ENCODE measurements at places on chromosomes 12 and 14.

GRCh38 chr12:90622431-90622830 is 332.5 kb downstream of the CCER1 start:
- no peak for DNase-seq

GRCh38 chr14:81946834-81947798 is 413.5 kb upstream of the SEL1L start:
- DNase-seq, result no peak

DNA sequence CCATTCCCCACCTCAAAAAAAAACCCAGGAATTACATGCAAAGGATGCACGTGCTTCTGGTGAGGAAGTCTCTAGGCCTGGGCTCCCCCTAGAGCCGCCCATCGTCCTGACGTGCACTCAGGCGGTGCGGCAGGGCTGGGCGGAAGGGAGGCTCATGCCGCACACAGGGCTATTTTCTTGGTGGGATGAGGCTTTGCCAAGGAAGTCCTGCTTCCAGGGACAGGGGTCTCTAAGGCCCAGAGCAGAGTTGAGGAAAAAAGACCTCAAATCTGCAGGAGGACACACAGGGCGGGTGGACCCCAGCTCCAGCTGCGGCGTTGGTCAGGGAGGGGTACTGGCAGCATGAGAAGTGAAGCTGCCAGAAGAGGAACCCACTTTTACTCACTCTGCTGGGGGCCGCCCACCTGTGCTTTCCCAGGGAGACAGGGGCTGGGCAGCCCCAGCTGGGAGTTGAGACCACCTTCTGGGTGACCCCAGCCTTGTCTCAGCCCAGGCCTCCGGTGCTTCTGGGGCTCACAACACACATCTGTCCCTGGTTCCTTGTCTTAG is 4.2 kb downstream of the RHOF start:
- no peak for DNase-seq

DNA sequence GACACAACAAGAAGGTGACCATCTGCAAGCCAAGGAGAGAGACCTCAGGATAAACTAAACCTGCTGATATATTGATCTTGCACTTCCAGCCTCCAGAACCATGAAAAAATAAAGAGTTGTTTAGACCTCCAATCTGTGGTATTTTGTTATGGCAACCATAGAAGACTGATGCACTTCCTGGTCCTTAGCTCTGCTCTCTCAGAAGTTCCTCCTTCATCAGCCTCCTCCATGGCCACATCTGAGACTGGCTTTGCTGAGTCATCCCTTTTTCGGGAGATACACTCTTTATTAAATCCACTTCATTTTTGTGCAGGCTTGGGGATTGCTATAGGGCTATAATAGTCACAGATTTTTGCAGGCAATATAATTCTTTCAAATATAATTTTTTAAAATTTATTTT is 89.6 kb upstream of the ATF7IP start:
- DNase-seq, result no peak

DNA sequence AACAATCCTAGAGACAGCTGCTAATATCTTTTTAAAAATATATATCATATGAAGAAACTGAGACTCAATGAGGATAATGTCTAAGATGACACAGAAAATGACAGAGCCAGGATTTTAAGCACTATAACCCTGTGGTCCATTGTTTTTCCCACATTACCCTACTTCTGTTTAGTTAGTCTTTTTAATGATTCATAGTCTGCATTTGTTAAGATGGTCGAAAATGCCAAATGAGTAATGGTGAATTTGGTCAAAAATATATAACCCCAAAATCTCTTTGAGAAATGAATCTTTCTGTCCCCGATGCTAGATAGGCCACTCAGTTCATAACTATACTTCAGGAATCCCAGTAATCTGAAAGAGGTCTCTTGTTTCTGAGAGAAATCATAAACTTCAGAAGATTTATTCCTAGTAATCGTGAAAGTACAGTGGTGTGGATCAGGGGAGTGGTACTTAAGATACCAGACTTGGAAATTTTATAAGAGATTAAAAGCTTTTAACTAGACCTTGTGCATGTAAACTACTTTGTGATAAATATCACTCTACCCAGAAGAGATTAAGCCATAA is 10.8 kb downstream of the RTRAF start:
- no peak for DNase-seq

- DNase-seq, result no peak
Observed at GRCh38 chr14:102545461-102546265, 36.1 kb upstream of the ANKRD9 start.

GRCh38 chr12:1747609-1748008 is 56.7 kb downstream of the ADIPOR2 start:
- no peak for DNase-seq

- no peak for DNase-seq
Observed at GRCh38 chr14:104248203-104249055, 110.0 kb downstream of the KIF26A start.

GRCh38 chr14:90560991-90561390 is 164.2 kb downstream of the CALM1 start:
- no peak for DNase-seq

GRCh38 chr12:15839682-15840081 is 42.5 kb upstream of the STRAP start:
- no peak for DNase-seq

All from kidney glomerular epithelial cell (primary cell).